T-helper 22 cell (primary cell): ENCODE measurements at places on chromosomes 16 and 17.

GRCh38 chr17:82170412-82170961 lies 42.2 kb downstream of the CCDC57 start:
- DNase-seq: no peak

GRCh38 chr17:79941088-79942010 lies 94.3 kb downstream of the TBC1D16 start:
- no peak for DNase-seq

DNA sequence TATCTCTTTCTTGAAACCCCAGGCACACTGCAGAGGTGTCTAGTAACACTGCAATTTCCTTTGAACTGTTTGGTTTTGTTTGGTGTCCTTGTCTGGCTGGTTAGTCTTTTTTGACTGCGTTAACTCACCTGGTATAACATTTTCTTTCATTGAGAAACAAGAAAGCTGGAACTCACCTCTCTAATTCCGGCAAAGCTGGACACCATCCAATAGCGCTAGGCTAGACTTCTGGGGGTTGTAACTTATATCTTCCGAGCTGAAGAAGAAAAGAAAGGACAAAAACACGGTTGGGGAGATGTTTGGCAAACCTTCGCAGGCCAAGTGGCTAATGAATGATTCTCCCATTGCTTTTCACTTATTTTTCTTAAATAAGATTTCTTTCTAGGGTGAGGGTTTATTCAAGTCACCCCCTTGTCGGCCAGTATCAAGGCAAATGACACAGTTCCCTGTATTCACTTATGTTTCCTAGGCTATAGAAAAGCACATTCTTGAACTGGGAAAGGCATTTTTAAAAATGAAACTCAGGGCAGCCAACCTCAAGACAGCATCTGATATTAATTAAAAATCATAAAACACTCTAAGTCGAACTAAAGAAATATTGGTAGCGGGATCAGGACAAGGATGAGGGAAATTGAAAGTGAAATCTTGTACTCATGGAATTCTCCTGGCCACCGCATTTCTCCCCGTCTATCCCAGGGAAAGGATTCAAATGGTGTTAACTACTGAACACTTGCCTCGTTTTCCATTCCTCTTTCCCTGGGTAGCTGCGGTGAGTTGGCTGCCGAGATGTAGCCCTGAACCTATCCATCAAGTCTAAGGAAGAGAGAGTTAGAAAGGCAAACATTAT lies 95.9 kb upstream of the ZFHX3 start:
- no peak for DNase-seq

DNA sequence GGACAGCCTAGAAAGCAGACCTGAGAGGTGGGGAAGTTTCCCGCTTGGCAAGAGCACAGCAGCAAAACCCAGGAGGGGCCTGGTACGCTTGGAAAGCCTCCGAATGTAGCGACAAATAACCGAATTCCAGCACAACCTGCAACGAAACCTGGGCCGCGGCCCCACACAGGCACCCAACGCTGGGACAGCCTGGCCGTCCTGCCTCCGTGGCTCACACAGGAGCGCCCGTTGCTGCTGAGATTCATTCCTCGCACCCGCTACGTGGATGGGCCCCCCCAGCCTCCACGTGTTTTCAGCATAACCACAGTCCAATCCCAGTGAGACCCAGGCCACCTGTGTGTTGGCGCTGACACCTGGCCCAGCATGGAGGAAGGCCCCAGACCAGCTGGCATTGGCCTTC lies 42.9 kb downstream of the LMF1 start:
- no peak for DNase-seq

GRCh38 chr16:64013856-64014255 lies 1108.0 kb downstream of the CDH11 start:
- no peak for DNase-seq

- no peak for DNase-seq
Observed at GRCh38 chr16:7650431-7650830, 317.8 kb downstream of the RBFOX1 start.
